Stimulated activated memory B cell treated with anti-CD40 and anti-IgM and Interleukin-4, amounts not matched to agents 10 μg/mL and 1 μg/mL and 100 μg/mL, for 72 hours (primary cell): ENCODE measurements at places on chromosomes 5 and 9.

DNA sequence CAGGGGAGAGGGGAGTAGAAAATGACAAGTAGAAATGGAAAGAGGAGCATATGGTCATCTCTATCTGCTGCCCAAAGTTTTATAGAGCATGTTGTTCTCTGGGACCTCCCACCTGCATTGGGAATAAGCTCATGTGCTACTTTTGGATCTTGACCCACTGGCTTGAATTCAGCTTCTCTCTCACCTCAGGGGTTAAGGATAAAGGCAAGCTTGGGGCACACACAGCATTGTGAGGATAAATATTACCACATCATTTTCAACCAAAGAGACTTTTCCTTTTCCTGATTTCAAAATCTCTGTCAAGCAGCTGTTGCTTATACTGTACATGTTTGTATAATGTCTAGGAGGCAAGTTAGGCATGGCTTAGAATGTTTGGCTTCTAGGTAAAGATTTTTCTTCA is 16.6 kb downstream of the ATP10B start:
- peaks cover 11% of the 10 kb centered on the region for H3K27me3 ChIP-seq
- H3K4me3 ChIP-seq: no peak overlapping the region
- H3K36me3 ChIP-seq: no peaks in the 10 kb centered on the region
- no peaks in the 10 kb centered on the region for H3K4me1 ChIP-seq

- H3K27ac ChIP-seq: no peak overlapping the region
- no peaks in the 10 kb centered on the region for H3K4me1 ChIP-seq
- H3K27me3 ChIP-seq: no peaks in the 10 kb centered on the region
- H3K36me3 ChIP-seq: no peaks in the 10 kb centered on the region
- H3K4me3 ChIP-seq: no peak overlapping the region
Observed at GRCh38 chr5:102902135-102902448, 147.0 kb downstream of the PAM start.

- H3K36me3 ChIP-seq: no peaks in the 10 kb centered on the region
- no peaks in the 10 kb centered on the region for H3K27me3 ChIP-seq
- H3K4me1 ChIP-seq: no peaks in the 10 kb centered on the region
- H3K4me3 ChIP-seq: no peak overlapping the region
- H3K27ac ChIP-seq: no peak overlapping the region
- no peak for ATAC-seq
Observed at GRCh38 chr5:51559921-51560658, 176.8 kb downstream of the ISL1 start.

GRCh38 chr5:167852515-167852914 is 438.9 kb upstream of the WWC1 start:
- no peaks in the 10 kb centered on the region for H3K36me3 ChIP-seq
- no peak for ATAC-seq
- H3K27me3 ChIP-seq: no peaks in the 10 kb centered on the region
- no peak overlapping the region for H3K4me3 ChIP-seq
- H3K27ac ChIP-seq: no peak overlapping the region
- no peaks in the 10 kb centered on the region for H3K4me1 ChIP-seq

GRCh38 chr9:115118879-115119218 is 892 bp upstream of the TNC start:
- peaks cover 86% of the 10 kb centered on the region for H3K27me3 ChIP-seq
- peaks cover 11% of the 10 kb centered on the region for H3K4me1 ChIP-seq
- ATAC-seq: no peak
- no peak overlapping the region for H3K4me3 ChIP-seq
- no peaks in the 10 kb centered on the region for H3K36me3 ChIP-seq

GRCh38 chr9:136010615-136011361 is 49.6 kb upstream of the UBAC1 start:
- H3K4me3 ChIP-seq: no peak overlapping the region
- no peaks in the 10 kb centered on the region for H3K4me1 ChIP-seq
- peaks cover 34% of the 10 kb centered on the region for H3K27me3 ChIP-seq

- H3K4me1 ChIP-seq: no peaks in the 10 kb centered on the region
- no peaks in the 10 kb centered on the region for H3K27me3 ChIP-seq
- no peak overlapping the region for H3K27ac ChIP-seq
- ATAC-seq: no peak
- no peaks in the 10 kb centered on the region for H3K36me3 ChIP-seq
Observed at GRCh38 chr9:74025402-74025925, 471.7 kb upstream of the RORB start.

DNA sequence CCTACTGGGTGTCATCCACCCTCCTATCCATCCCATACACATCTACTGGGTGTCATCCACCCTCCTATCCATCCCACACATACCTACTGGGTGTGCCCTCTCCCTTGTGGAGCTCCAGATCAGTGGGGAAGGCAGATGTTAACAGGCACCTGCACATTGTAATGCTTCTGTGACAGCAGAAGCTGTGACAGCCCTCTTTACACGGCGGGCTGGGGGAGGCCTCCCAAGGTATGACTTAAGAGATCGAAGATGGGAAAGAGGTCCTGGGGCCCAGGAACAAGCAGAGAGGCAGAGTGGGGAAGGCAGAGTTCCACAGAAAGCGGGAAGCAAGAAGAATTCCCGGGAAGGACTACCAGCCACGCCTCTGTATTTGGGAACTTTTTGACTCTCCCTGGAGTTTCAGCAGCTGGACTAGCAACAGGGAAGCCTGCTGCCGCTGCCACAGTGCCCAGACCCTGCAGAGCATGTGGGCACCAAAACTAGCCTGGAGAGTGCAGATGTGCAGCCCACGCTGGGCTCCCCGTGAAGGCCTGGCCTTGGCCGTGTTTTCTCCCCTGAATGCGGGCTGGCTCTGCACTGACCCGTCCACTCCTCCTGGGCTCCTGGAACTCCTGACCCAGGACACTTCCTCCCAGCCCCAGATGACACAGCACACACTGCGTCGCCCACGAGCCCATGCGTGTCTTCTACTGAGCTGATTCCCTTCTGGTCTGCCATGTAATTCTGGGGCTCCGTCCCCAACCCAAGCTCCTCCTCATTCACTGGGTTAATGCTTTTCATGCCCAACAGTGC is 9.3 kb downstream of the TOR1A start:
- peaks cover 60% of the 10 kb centered on the region for H3K36me3 ChIP-seq
- no peak overlapping the region for H3K27ac ChIP-seq
- no peak for ATAC-seq
- peaks cover 29% of the 10 kb centered on the region for H3K4me1 ChIP-seq

- peaks cover 9% of the 10 kb centered on the region for H3K4me1 ChIP-seq
- no peak overlapping the region for H3K27ac ChIP-seq
Observed at GRCh38 chr9:691825-692400, 149.6 kb upstream of the DMRT1 start.
